ENCODE measurements at places on chromosomes 5 and 9.

GRCh38 chr9:127863191-127863621 is 8.7 kb upstream of the ENG start:
- no peak for DNase-seq

DNA sequence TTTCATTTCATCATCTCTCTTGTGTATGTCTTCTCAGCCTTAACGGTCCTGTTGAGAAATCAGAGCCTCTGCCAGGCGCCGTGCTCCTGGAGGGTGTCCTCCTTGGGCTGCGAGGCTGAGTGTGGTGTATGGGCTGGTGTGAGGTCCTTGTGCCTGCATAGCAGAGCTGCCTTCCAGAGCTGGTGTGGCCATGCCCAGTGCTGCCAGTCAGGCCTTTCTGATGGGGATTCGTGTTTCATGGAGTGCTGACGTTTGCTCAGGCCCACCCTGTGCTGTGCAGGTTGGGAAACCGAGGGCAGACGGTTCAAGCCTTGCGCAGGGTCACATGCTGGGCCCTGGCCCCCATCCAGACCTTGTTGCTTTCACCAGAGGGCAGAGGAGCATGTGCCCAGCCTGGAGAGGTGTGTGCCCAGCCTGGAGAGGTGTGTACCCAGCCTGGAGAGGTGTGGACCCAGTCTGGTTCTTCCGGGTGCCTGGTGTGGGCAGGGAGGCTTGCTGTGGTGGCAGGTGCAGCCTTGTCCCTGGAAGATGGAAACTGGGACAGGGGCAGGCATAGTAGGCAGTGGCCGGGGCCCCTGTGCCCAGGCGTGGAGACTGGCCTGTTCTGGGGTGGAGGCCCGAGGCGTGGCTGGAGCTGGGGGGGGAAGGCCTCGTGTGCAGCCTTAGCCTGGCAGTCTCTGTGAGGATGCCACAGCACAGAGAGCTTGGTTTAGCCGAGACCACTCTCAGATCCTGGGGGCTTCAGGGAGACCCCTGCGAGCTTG is 84.0 kb downstream of the RXRA start:
- no peak for DNase-seq

- DNase-seq = no peak
Measured at GRCh38 chr5:73282383-73282782, 109.4 kb downstream of the TMEM174 start.

DNA sequence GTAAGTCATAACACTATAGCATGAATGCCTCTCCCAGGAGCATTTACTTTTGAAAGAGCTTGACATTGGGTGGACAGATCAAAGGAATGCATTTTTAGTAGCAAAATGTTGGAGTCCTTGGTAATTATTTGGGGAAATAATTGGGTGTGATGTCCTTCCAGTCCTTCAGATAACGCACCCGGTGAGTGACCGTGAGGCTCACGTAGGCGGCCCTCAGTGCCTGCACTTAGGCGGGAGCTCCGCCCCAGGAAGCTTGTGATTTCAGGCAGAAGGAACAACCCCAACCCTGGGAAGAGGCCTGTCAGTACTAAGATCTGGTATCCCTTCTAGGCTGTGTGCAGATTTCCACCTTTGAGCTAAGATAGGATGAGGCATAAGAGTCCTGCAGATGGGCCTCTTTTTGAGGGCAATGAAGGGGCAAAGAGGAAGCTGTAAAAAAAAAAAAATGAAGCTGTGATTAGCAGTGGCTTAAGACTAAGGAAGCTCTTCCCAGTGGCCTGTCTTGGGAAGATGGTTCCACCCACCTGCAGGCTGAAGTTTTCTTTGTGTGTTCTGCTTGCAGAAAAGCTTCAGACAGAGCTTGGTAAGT is 14.9 kb downstream of the BTNL9 start:
- no peak for DNase-seq

DNA sequence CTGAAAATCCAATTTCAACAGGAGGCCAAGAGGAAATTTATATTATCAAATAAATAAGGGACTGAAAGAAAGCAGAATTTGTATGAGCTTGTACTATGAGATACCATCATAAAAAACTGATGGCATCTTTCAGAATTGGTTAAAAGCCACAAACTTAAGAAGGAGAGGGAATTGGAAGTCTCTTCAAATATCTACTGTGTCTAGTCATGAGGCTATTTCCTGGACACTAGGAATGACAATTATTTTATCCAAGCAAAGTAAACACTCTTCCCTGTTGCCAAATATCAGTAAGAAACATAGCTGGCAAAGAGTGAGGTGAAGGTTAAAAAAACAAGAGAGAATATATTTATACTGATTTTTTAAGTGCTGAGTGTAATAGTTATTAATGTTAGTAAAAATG is 101.5 kb upstream of the ARRDC3 start:
- DNase-seq = no peak

DNA sequence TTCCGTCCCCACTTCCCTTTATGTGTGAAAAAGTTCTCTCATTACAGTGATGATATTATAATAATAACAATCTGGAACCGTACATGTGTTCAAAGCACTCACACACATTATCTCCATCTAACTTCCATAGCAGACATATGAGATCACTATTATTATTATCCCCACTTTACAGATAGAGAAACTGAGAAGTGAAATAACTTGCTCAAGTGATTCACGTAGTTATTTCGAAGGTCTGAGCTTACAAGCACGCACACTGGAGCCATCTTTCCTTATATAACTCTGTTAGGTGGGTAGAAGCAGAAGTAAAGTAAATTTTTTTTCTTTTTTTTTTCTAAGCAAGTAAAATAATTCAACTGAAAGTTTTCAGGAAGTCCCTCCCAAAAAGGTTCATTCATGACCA is 62.9 kb upstream of the PTGER4 start:
- no peak for DNase-seq
